ENCODE measurements at places on chromosomes 11 and 22.

DNA sequence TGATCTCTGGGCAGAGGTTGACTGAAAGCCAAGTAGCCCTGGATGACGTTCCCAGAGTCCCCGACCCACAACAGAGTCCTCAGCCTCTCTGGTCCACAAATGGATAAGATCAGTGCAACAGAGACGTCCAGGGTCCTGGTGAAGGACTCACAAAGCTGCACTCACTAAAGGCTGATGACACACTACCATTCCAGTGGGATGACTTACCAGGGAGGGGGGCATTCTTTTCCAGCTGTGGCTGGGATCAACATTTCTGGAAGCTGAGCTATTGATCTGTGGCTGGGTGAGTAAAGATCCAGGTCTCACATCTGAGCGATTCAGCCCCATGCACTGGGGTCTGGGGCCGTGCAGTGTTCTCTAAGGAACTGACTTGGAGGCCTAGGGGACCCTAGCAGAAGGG, 296.2 kb downstream of the NTM start:
- peak; percentile 25 for DNase-seq

GRCh38 chr11:72781063-72781312, 12.9 kb downstream of the STARD10 start:
- no peak for DNase-seq

DNA sequence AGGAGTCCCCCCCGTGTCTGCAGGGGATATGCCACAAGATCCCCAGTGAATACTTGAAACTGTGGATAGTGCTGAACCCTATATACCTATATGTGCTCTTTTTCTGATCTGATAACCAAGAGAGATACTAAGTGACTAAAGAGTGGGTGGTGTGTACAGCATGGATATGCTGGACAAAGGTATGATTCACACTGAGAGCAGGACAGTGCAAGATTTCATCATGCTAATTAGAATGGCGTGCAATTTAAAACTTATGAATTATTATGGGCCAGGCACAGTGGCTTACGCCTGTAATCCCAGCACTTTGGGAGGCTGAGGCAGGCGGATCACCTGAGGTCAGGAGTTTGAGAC, 90.2 kb upstream of the ALKBH3 start:
- peak; percentile 50 for DNase-seq

- DNase-seq, result peak; percentile 61
These were observed 978 bp downstream of the C11orf87 start for GRCh38 chr11:109422870-109423465.

GRCh38 chr22:25966448-25966913, 202.8 kb upstream of the SEZ6L start:
- no peak for DNase-seq

DNA sequence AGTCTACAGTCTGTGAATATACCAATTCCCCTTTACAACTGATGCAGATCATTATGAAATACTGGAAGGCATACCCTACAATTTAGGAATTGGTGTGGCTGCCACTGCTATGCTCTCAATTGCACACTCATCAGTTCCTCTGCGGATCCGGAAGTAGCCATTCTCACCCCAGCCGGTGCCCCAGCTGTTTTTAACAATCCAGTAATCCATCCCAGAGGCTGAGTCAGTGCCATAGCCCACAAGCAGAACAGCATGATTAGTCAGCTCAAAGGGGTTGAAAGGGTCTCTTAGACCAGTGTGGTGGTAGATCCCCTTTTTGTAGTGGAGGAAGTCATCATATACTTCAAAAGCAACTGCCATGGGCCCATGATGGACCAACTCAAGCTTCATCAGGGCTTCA, 43.6 kb downstream of the CTSC start:
- DNase-seq, result peak; percentile 57

DNA sequence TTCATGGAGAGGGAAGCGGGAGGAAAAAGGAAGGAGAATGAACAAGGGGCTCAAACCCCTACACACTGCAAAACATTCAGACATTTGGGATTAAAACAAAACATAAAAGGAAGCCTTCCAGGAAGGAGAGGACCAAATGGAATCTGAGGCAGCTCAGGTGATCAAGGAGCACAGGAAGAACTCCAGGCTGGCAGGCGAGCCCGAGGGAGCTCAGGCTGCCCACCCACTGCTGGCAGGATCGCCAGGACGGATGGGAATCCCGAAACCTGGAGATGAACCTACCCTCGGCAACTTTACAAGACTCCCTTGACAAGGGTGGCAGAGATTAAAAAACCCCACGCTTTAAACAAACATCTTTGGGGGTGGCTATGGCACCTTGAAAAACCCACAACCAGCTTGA, 5.0 kb upstream of the PYGM start:
- DNase-seq, result no peak

GRCh38 chr11:18778468-18778867, 13.1 kb downstream of the PTPN5 start:
- DNase-seq, result no peak

DNA sequence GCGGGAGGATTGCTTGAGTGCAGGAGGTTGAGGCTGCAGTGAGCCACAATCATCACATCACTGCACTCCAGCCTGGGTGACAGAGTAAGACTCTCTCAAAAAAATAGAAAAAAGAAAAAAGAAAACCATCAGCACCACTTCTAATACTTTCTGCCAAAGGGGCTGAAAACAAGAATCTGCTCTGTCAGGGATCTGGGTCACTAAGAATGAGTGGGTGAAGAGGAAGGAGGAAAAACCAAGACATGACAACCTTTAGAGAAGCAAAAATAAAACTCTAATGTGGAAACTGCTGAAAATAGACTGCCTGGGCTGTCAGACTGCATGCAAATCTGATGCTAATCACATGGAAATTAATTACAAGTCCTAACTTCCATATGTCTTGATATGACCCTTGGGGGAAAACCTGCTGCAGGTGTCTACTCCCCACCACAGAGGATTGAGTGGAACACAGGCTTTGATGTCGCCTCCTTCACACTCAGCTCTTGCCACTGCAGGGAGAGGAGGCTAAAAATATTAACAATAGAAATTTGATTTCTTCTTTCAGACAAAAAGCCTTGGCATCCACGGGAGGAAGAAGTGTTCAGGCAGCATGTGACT, 62.5 kb upstream of the CRTAM start:
- no peak for DNase-seq

DNA sequence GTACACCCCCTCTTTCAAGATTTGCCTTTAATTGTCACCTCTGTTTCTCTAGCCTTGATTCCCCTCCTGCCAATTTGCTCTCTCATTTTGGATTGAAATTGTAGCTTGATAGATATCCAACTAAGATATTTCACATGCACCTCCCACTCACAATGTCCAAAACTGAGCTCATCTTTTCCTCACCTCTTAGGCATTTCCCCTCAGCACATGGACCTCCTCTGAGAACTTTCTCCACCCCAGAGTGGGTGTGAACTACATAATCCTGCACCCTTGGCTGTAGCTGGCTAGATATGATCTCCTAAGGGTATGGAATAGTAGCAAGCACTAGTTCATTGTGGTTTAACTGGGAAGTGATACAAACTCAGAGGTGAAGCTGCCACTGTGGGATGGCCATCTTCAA, 91.5 kb upstream of the SESN3 start:
- DNase-seq, result no peak

- peak; percentile 74 for DNase-seq
These were observed 782 bp upstream of the TTC12 start for GRCh38 chr11:113313601-113314000.

- no peak for DNase-seq
These were observed 8.1 kb downstream of the CLPB start for GRCh38 chr11:72426103-72426757.

DNA sequence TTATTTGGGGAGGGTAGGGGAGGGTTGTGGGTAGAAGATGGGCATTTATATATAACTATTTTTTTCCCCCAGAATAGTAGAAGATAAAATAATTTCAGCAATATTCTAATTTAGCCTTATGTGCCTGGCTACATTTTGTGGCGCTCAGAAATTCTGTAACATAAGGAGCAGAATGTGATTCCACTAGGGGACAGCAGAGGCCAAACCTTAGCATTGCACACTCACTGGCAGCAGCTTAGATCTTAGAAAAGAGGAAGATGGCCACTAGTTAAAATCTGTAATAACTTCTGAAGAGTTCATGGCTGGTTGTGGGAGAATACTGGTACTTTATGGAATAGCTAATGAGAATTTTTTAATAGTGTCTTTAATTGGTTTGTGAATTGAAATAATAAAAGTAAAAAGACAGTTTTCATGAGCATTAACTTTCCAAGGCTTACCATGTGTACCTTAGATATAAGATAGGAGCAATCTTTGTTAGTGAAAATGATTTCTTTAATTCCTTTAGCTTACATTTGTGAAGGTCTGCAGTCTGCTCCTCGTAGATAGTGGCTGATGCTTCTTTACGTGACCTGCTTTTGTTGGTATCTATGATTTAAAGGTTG, 33.1 kb downstream of the DDX10 start:
- DNase-seq, result peak; percentile 73

DNA sequence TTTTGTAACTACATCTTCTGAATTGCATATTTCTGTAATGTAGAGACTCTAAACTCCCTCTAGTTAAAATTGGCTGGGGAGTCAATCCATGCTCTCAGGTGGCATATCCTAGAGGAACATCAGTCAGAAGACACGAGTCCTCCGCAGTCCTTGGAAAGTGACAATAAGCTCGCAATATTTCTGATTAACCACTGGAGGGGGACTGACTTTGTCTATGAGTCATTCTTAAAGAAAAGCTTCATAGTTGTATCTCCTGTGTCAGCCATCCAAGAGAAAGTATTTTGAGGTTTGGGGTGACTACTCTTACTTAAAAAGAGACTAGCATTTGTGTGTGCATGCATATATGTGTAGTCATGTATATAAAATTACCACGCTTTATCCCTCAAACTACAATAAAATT, 60.2 kb downstream of the SLN start:
- peak; percentile 9 for DNase-seq

GRCh38 chr11:86800076-86800959, at the start of gene PRSS23:
TSS of gene PRSS23 (plus strand) at chr11:86800542. CDS start at chr11:86807644, 7,102 bp downstream.
- DNase-seq, result peak; percentile 76

- no peak for DNase-seq
These were observed 1.4 kb downstream of the TRAPPC4 start for GRCh38 chr11:119019996-119020395.

DNA sequence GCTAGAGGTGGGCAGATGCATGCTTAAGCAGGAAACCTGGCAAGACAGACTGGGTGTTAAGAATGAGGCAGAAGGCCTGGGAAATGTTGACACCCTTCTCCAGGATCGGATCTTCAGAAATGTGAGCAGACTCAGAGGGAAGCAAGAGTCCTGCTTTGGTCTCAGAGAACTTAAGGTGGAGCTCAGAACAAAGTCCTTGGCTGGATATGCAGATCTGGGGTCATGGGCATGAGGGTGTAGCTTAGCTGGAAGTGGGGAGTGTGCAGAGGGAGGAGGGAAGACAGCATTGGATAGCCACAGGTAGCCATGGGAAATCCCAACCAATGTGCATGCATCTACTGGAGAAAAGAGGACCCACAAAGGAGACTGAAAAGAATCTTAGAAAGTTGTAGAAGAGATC, 58.6 kb upstream of the CDON start:
- DNase-seq, result no peak

GRCh38 chr11:12882670-12883069, 126.4 kb upstream of the RASSF10 start:
- DNase-seq, result no peak

- DNase-seq, result peak; percentile 6
These were observed 1127.1 kb upstream of the CNTN5 start for GRCh38 chr11:97893612-97894011.

DNA sequence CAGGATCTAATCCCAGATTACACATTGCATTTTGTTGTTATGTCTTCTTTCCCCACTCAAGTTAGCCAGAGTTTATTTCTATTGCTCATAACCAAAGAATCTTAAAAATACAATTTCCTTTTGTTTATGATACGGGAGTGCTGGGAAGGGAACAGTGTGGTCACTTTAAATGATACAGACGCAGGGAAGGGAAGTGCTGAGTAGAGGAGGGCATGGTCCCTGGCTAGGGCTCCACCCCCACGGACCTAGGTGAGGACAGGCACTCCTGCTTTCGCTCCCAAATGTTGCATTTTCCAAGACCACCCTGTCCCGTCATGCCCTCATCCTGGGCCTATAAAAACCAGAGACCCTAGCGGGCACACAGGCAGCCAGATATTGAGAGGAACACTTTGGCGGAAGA, 30.6 kb upstream of the NARS2 start:
- DNase-seq, result peak; percentile 63

DNA sequence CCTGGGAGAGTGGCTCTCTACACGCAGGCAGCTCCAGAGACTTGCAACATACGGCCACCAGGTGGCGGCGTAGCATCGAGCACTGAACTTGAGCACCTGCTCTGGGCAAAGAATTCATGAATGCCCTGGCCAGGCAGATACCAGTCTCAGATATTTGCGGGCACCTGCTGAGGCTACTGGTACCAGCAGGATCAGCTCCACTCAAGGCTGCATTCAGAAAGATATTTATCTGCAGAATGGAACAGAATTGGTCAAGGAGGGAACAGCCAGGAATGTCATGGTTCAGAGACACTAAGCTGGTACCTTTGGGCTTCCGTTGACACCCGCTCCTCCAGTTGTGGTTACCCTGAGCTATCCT, 10.8 kb upstream of the CCDC86 start:
- DNase-seq, result peak; percentile 79

DNA sequence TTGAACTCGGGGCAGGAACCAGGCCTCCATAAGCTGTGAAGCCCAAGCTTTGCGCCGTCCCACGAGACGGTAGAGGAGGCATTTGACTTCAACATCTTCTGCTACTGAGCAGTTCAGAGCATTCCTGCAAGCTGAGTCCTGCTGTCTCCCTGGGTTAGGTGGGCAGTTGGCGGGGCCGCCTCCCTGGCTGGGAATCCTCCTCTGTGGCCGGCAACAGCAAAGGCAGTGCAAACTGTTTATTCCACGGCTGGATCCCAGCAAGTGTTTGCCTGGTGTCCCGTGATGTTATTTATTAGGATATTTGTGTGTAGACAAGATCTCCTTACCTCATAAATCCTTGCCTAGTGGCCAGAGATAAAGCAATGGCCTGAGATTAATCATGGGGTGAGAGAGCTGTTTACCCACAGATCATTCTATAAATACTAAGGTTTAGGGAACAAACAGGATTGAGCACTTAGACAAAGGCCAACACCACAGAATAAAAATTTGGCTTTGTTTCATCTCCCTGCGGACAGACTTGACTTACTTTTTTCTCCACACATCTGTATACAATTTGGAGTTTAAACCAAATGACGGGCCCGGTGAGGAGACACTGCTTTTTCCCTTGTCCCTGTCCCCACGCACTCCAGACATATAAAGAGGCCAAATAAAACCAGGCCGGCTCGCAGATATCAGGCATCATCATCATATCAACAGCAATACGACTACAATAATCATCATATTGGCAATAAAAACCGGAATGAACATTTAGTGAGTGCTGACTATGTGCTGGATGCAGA, 63.4 kb downstream of the NAT10 start:
- no peak for DNase-seq

DNA sequence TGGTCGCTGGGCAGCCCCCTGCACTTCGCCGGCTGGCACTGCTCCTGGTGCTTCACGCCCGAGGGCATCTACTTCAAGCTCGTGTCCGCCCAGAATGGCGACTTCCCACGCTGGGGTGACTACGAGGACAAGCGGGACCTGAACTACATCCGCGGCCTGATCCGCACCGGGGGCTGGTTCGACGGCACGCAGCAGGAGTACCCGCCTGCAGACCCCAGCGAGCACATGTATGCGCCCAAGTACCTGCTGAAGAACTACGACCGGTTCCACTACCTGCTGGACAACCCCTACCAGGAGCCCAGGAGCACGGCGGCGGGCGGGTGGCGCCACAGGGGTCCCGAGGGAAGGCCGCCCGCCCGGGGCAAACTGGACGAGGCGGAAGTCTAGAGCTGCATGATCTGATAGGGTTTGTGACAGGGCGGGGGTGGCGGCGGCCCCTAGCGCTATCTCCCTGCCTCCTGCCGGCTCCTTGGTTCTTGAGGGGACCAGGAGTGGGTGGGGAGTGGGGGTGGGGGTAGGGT, 13.5 kb upstream of the MIEF1 start:
- no peak for DNase-seq

Measured in M059J (cell line).